Left cardiac atrium (tissue), 4 donors: ENCODE measurements at places on chromosomes 1 and 21. TPM values are rescaled to one million over a fixed set of nuclear protein-coding genes. Genes with fewer than 3 reads are reported as not detected.

The IL12RB2 gene
- total RNA-seq, result 0.63 TPM

The LGR6 gene
- 6.1 TPM for total RNA-seq

- DNase-seq, result peak; percentile 64
Observed at GRCh38 chr1:208159555-208160258, 84.5 kb downstream of the PLXNA2 start.

DNA sequence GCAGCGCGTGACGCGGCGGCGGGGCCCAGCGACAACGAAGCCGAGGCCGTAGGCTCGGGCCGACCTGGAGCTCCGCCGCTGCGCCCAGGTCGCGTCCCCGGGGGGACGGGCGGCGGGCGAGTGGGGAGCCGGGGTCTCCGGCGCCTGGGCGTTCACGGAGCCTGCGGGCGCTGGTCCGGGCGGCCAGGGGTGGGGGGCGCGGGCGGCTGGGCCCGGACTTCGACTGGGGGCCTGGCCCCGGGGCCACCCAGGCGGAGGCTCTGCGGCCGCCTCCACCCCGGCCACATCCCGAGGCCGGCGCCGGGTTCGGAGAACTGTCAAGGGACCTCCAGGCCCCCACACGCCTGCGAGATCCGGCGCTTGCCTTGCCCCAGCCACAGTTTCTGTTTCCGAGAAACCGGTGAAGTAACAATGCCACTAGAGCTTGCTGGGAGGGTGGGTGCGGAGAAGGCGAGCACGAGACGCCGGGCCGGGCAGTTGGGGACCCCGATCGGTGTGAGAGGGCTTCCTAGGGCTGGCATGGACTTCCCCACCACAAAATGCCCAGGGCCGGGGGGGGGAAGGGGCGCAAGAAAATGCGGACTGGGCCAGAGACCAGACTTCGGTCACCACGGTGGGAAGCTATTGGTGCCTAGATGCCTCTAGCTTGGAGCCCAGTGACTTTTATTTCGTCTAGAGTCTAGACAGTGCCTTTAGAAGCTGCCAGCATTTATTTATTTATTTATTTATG lies 501 bp downstream of the FBXO6 start:
- peak; percentile 59 for DNase-seq

- DNase-seq, result no peak
Observed at GRCh38 chr1:22286491-22286890, 143.6 kb upstream of the WNT4 start.

DNA sequence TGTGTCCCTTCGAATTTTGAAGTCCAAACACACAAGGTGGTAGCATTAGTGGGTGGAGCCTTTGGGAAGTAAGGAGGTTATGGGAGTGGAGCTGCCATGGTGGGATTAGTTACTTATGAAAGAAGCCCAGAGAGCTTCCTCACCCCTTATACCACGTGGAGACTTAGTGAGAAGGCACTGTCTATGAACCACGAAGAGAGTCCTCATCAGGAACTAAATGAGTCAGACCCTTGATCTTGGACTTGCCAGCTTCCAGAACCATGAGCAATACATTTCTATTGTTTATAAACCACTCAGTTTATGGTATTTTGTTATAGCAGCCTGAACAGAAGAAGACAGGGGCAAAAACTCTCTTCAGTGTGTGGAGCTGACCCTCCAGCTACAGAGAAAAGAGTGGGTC lies 259.3 kb upstream of the AJAP1 start:
- DNase-seq, result no peak
